ENCODE measurements at places on chromosomes 13 and 19. TPM values are rescaled to one million over a fixed set of nuclear protein-coding genes. Genes with fewer than 3 reads are reported as not detected.

The FXYD3 gene
- total RNA-seq: 130 TPM

- no peaks in the 10 kb centered on the region for H3K27me3 ChIP-seq
- H3K4me1 ChIP-seq: no peaks in the 10 kb centered on the region
- H3K36me3 ChIP-seq: no peaks in the 10 kb centered on the region
- no peak overlapping the region for H3K4me3 ChIP-seq
Measured at GRCh38 chr13:108686027-108686426, 56.6 kb downstream of the MYO16 start.

DNA sequence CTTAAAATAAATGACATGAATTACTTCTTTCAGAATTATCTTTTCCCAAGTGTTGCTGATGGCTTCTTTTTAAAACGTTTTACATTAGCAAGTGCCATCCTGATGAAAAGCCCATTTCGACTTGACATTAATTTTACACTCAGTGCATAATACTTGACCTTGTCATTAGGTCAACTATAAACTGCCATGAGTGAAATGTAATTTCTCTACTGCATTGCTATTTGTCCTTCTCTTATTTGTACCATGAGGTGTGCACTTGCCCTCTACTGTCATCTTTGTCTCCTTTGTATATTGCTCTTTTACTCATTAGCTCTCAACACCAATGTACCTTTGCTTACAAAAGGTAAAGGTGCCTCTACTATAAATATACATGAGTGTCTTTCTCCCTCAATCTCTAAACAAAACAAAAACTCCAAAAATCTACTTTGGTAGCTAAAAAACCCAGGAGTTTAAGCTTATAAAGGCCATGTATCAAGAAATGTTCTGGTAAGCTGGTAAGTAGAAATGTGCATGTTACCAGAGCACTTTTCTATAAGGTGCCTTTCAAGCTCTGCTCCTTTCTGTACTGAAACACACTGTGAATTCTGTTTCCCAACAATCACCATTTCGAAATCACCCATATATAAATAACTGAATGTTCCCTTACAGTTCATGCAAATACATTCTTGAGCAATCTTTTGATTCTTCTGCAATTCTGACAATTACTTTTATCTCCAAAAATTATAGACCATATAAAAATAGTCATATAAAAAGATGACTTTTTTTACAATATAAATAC lies 351.4 kb downstream of the SLITRK5 start:
- DNase-seq: peak; percentile 11
- H3K4me1 ChIP-seq: no peaks in the 10 kb centered on the region
- no peaks in the 10 kb centered on the region for H3K36me3 ChIP-seq
- no peak overlapping the region for H3K27ac ChIP-seq

DNA sequence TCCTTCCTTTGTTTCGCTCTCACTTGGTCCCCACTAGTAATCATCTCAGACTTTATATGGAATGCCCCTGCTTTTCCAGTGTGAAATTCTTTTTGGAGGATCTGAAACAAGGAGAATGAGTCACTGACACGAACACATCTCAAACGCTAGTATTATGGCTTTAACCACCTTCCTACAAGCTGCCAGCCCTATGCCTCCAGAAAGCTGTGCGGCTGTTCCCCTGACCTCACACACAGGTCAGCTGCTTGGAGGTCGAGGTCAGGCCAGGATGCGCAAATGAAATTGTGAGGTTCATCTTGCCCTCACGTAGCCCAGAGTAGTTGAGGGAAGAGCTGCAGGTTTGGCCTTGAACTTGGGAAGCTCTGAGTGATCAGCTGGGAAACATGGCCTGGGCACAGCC lies 449.8 kb downstream of the FGF9 start:
- no peak overlapping the region for H3K4me3 ChIP-seq
- no peak for DNase-seq
- H3K4me1 ChIP-seq: no peaks in the 10 kb centered on the region
- no peaks in the 10 kb centered on the region for H3K27me3 ChIP-seq

The LRRC63 gene
- 0.83 TPM for total RNA-seq

DNA sequence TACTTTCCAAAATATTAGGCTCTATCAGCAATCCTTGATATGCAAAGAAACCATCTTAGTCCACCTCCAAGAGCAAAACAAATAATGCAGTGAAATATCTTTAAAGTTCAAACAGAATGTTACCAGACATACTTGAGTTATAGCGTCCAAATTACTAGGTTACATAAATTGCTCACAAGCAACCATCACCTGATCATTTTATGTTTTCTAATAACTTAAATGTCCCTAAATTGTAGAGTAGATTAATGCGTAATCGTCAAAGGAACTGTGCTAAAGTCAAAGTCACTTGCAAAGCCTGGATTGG lies 350.6 kb upstream of the ARGLU1 start:
- H3K36me3 ChIP-seq: no peaks in the 10 kb centered on the region
- H3K4me1 ChIP-seq: peaks cover 2% of the 10 kb centered on the region
- no peaks in the 10 kb centered on the region for H3K27me3 ChIP-seq
